B cell (primary cell): ENCODE measurements at places on chromosomes 1 and 21.

DNA sequence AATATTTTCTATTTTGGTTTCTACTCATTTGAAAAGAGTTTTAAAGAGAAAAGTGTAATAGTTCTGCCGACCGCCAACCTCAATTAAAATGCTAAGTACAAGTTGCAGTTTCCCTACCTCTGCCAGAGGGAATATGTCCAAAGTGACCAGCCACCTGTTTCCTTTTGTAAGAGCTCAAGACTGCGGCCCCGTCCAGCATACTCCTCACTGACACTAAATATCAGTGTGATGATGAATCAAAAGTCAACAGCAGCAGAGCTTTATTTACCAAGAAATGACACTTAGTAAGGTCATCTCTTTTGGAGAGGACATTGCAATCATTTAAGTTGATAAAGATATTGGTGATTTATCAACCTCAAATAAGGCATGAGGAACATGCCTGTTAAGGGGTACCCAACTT lies 57.4 kb upstream of the NRIP1 start:
- no peak for DNase-seq

DNA sequence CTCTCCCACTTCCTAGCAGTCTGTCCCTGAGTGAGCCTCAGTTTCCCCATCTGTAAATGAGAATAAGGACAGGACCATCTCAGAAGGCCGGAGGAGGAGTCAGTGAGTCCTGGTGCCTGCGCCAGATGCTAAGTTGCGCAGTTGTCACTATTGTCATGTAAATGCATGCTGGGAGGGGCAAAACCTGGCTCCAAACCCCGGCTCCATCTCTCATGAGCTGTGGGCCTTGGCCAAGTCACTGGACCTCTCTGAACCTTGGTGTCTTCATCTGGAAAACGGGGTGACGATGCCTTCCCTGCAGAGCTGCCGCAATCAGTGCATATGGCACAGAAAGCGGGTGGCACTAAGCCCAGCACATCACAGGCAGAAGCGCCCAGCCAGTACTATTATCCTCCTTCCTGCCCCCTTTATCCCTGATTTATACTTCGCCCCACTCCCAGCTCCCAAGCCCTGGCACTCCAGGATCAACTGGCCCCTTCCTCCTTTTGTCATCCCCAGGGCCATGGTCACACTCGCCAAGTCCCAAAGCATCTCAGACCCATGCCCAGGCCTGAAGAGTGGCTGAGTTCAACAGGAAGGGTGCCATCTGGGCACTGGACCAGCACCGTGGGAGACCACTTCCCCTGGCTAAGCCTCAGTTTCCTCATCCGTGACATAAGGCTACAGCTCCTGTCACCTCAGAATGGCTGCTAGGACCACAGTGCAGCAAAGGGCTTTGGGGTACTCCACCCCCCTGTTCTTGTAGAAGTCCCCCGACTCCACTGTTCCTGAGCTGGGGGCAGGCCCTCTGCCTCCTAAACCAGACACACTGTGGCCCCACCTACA lies 4.3 kb upstream of the PLEKHG5 start:
- DNase-seq: no peak

DNA sequence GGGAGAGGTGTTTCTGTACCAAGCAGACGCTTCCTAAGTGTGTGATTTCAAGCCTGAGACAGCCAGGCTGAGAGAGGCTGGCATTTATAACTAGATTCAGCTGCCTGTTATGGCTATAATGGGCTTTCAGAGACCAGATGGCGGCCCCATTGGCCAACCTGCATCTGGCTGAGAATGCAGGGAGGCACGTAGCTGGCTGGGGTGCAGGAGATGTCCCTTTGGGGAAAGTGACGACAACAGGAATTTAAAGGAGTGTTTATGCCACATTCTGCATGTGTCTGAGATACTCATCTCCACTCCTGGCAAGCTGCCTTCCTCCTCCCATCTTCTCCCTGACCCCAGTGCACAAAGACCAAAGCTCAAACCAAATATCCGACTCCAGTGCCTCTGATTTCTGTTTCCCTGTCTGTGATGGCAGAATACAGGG lies 21.3 kb upstream of the CCDC190 start:
- no peak for DNase-seq

DNA sequence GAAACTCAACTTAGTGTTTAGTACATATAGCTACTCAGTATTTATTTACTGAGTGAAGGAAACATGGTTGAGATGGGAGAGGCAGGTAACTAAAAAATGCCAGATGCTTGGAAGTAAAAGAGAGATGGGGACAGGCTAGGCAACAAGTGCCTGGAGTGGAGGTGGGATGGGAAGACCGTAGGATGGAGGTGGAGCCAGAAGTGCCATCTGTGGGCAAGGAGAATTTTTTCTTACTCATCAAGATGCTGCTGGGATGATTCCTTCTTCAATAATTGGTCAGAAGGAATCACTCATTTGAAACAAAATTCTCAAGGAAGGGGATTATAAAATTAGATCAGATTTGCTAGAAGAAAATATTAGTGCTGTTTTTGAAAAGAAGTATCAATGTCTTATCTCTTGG lies 72.9 kb downstream of the IFI44 start:
- no peak for DNase-seq

GRCh38 chr21:31279986-31280385 lies 64.1 kb downstream of the TIAM1 start:
- no peak for DNase-seq

- peak; percentile 65 for DNase-seq
Observed at GRCh38 chr1:30929135-30929889, 20.8 kb upstream of the SDC3 start.

GRCh38 chr1:46118856-46119255 lies 13.6 kb downstream of the PIK3R3 start:
- no peak for DNase-seq

- no peak for DNase-seq
Observed at GRCh38 chr1:201486187-201486586, 17.2 kb upstream of the PHLDA3 start.

GRCh38 chr1:8717148-8717547 lies 100.3 kb downstream of the RERE start:
- DNase-seq: no peak

DNA sequence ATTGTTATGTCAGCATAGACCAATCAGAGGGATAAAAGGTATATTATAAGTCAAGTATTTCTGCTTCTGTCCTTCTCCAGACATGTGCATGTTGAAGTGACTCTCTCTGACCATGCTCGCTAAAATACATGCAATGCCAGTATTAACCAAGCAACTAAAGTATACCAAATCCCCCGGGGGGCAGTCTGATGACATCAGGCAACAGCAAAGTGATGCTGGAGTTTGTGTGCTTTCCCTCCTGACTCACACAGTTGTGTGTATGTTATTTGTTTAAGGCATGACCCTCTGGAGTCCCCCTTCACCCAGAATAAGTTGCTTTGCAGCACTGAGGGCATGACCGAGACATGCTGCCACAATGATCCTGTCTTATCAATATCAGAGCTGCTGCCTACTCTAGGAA lies 2.1 kb downstream of the BRINP2 start:
- DNase-seq: no peak

DNA sequence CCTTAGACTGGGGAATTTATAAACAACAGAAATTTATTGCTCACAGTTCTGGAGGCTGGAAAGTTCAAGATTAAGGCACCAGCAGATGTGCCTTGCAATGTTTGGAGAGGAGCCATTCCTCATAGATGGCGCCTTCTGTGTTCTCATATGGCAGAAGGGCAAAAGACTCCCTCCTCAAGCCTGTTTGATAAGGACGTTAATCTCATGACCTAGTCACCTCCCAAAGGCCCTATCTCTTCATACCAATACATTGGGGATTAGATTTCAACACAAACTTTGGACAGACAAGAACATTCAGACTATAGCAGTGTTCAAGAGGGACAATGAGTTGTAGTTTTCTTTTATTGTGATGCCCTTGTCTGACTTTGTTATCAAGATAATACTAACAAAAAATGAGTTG lies 34.3 kb downstream of the PSMG1 start:
- no peak for DNase-seq

DNA sequence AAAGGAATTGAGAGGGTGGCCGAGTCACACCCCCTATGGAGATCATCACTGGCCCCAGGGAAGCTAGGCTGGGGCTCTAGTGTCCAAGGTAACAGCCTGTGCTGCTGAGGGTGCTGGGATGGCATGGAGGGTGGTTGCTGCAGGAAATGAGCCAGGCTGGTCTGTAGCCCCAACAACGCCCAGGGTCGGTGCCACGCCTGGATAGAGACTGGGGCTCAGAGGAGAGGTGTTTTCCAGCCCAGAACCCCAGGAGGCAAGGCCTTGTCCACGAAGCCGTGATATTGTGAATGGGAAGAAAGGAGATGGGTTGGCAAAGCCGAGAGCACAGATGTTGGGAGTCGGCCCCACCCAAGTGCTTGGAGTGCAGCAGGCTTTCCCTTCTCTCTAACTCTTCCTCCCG lies 68.9 kb upstream of the ACTRT2 start:
- DNase-seq: no peak

DNA sequence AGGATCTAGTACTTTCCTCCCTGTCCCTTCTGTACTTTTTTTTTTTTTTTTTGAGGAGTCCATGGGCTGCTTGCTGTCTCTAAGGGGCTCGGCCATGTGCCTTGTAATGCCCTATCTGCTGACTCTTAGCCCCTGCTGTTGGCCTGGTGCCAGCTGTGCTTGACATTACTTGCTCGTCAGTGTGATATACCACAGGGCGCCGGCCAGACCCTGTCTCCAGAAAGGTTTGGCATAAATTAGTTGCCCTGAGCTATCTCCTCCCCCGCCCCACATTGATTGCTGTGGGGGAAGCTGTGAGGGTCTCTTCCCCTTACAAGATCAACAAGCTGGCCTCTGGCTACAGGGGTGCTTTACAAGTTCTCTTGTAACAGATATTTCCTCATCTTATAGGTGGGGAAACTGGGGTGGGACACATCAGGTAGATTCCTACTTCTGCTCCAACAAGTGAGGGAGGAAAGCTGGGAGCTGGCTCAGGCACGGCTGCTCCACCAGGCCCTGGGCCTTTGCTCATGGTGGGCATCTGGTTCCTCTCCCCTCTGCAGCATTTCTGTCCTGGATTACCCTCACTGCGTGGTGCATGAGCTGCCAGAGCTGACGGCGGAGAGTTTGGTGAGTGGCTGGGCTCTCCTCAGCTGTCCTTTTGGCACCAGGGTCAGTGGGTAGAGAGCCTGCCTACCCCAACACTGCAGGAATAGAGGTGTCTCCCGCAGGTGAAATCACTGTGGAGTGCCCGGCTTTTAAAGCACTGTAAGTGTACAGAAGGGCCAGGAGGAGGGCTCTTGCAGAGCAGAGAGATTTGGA lies 15.6 kb downstream of the STRIP1 start:
- DNase-seq: no peak

DNA sequence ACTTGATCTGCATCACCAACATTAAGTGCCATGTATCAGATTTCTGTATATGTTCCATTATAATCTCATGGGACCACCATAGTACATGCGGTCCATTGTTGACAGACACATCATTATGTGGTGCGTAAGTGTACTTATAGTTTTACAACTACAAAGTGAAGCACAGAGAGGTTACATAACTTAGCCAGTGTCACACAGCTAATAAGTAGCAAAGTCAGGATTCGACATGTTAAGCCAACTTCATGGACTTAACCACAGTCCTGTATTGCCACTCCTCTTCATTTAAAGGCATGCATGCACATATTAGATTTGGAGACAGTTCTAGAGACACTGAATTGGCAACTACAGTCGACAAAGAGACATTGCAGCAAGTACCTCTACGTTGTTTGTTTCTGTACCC lies 120.5 kb downstream of the ATF6 start:
- no peak for DNase-seq

GRCh38 chr1:196738730-196739129 lies 35.9 kb upstream of the CFHR3 start:
- DNase-seq: no peak

DNA sequence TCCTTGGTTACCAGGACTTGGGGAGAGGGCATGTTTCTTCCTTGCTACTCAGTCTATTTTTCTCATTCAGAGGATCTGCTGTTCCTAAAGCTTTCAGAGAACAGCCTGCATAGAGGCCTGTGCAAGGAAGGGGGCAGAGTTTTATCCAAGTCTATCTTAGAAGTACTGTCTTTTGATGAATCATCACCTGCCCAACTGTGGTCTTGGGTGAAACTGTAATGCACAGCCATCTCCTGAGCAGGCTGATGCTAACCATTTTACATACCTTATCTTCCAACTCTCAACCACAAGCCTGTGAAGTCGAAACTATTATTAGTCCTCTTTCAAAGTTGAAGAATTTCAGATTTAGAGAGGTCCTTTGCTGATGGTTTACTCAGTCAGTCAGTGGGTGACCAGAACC lies 368.0 kb downstream of the HHAT start:
- DNase-seq: no peak

- no peak for DNase-seq
Observed at GRCh38 chr21:40704141-40704540, 142.8 kb downstream of the DSCAM start.

GRCh38 chr1:231803353-231803752 lies 176.8 kb downstream of the DISC1 start:
- no peak for DNase-seq

DNA sequence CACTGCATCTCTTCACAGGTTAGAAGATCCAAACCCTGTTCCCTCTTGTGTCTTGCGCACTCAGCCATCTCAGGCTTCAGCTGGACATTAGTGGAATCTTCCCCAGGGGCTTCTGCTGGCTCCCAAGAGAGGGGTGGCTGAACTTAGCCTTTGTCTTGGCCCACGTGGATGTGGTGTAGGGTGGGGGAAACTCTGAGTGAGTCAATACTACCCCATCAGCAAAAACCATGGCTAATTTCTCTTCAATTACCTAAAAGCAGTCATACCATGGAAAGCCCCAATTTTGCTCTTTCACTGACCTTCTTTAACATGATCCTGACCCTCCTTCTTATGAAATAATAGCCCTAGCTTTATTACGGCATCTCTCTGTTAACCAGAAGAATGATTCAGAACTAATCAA lies 72.5 kb upstream of the RAB3GAP2 start:
- no peak for DNase-seq

- DNase-seq: no peak
Observed at GRCh38 chr21:42581993-42582786, 68.5 kb downstream of the SLC37A1 start.

DNA sequence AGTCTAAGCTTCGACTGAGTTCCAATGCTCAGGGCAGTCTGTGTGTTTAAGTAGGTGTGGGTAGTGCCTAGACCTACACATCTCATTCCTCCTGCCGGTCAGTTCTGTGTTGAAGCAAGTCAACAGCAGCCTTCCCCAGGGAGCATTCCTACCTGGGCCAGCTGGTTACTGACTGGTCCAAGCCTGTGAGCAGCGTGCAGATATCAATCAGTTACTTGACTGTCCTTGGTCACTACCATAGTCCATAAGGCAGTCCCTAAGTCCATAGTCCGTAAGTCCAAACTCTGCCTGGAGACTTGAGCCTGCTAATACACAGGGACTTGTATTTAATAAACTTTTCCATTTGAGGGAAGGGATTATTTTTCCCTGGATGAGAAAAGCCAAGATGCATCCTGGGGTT lies 171.9 kb downstream of the PGBD5 start:
- DNase-seq: no peak

DNA sequence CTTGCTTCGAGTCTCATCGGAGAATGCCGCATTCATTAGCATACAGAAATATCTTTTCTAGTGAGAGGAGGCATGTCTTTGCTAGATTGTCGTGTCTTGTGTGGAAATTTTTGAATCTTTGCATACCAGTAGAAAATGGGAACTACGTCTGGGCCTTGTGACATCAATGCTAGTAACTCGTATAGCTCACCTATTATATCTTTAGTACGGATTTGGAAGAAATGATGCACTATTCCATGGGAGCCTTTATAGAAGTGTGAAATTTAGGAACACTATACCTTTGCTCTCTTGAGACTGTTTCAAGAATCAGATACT lies 835 bp downstream of the UHMK1 start:
- DNase-seq: peak; percentile 64
